ENCODE measurements at places on chromosomes 7 and 10.

- no peaks in the 10 kb centered on the region for H3K27me3 ChIP-seq
- H3K36me3 ChIP-seq: peaks cover 18% of the 10 kb centered on the region
- H3K4me3 ChIP-seq: peak within 1 kb of the TSS; percentile 93
- H3K27ac ChIP-seq: peak within 1 kb of the TSS; percentile 89
- DNase-seq: peak; percentile 83
Observed at GRCh38 chr7:151080522-151081169, at the start of gene FASTK. Gene FASTK (minus strand): TSS chr7:151080809. CDS start chr7:151080766, 43 bp downstream.

DNA sequence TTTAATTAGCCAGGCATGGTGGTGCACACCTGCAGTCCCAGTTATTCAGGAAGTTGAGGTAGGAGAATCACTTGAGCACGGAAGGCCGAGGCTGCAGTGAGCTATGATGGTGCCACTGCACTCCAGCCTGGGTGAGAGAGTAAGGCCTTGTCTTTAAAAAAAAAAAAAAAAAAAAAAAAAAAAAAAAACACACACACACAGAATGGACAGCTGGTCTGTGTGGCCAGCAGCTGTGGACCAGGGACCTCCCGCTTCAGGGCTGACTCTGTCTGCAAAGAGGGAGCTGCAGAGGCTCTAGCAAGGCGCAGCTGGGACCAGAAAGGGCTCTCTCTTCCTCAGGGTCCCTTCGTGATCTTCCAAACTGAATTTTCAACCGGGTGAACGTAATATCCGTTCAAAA, 53.6 kb upstream of the DNAAF5 start:
- no peaks in the 10 kb centered on the region for H3K36me3 ChIP-seq
- no peaks in the 10 kb centered on the region for H3K27me3 ChIP-seq
- no peak for DNase-seq
- no peak overlapping the region for H3K4me3 ChIP-seq

GRCh38 chr10:71260622-71261325, 48.4 kb downstream of the UNC5B start:
- no peaks in the 10 kb centered on the region for H3K36me3 ChIP-seq
- H3K4me3 ChIP-seq: no peak overlapping the region
- H3K27ac ChIP-seq: no peak overlapping the region
- no peak for DNase-seq
- H3K27me3 ChIP-seq: peaks cover 4% of the 10 kb centered on the region

GRCh38 chr7:2436341-2437104, 33.1 kb downstream of the CHST12 start:
- DNase-seq: no peak
- no peak overlapping the region for H3K27ac ChIP-seq
- no peaks in the 10 kb centered on the region for H3K4me1 ChIP-seq
- H3K27me3 ChIP-seq: no peaks in the 10 kb centered on the region
- H3K4me3 ChIP-seq: no peak overlapping the region

DNA sequence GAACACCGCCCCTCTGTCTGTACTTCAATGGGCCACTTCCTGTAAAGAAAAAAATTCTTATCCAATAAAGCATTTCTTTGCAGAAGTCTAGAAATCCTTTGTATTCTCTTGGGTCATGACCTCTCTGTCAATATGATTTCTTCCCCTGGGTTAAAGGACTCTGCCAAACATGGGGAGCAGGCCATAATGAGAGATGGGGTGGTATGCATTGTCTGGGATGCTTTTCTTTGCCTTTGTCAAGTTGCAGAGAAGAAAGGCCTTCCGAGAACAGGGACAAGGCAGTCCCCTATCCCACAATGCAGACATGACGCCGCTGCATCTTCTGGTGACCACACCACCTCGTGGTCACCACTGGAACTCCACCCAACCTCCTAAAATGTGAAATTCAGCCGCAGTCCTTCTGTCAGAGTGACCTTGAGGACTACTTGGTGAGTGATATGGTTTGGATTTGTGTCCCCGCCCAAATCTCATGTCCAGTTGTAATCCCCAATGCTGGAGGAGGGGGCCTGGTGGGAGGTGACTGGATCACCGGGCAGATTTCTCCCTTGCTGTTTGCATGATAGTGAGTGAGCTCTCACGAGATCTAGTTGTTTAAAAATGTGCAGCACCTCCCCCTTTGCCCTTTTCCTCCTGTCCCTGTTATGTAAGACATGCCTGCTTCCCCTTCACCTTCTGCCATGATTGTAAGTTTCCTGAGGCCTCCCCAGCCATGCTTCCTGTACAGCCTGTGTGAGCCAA, 15.2 kb upstream of the FRMPD2 start:
- no peak overlapping the region for H3K4me3 ChIP-seq
- H3K4me1 ChIP-seq: no peaks in the 10 kb centered on the region
- H3K27me3 ChIP-seq: no peaks in the 10 kb centered on the region
- no peak overlapping the region for H3K27ac ChIP-seq
- H3K36me3 ChIP-seq: no peaks in the 10 kb centered on the region

GRCh38 chr10:7529638-7530037, 118.8 kb upstream of the SFMBT2 start:
- H3K36me3 ChIP-seq: no peaks in the 10 kb centered on the region
- H3K27me3 ChIP-seq: no peaks in the 10 kb centered on the region
- no peak for DNase-seq
- no peak overlapping the region for H3K27ac ChIP-seq

DNA sequence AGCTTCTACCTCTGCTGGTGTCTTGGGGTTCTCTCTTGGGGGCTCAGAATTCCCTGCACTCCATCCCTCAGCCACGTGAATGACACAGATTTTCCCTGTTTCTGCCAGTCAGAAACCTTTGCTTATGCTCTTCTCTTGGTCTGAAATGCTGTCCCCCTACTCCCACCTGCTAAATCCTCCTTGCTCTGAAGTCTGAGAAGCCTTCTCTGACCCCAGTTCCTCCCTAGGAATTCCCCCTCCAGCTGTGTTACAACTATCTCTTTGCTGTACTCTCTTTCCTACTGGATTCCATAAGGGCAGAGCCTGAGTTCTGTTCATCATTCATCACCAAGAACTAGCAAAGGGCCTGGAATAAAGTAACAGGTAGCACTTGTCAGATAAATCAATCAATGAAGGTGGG, 33.6 kb upstream of the AKR1E2 start:
- DNase-seq: no peak
- H3K4me3 ChIP-seq: no peak overlapping the region
- no peaks in the 10 kb centered on the region for H3K4me1 ChIP-seq
- no peaks in the 10 kb centered on the region for H3K36me3 ChIP-seq
- H3K27ac ChIP-seq: no peak overlapping the region

DNA sequence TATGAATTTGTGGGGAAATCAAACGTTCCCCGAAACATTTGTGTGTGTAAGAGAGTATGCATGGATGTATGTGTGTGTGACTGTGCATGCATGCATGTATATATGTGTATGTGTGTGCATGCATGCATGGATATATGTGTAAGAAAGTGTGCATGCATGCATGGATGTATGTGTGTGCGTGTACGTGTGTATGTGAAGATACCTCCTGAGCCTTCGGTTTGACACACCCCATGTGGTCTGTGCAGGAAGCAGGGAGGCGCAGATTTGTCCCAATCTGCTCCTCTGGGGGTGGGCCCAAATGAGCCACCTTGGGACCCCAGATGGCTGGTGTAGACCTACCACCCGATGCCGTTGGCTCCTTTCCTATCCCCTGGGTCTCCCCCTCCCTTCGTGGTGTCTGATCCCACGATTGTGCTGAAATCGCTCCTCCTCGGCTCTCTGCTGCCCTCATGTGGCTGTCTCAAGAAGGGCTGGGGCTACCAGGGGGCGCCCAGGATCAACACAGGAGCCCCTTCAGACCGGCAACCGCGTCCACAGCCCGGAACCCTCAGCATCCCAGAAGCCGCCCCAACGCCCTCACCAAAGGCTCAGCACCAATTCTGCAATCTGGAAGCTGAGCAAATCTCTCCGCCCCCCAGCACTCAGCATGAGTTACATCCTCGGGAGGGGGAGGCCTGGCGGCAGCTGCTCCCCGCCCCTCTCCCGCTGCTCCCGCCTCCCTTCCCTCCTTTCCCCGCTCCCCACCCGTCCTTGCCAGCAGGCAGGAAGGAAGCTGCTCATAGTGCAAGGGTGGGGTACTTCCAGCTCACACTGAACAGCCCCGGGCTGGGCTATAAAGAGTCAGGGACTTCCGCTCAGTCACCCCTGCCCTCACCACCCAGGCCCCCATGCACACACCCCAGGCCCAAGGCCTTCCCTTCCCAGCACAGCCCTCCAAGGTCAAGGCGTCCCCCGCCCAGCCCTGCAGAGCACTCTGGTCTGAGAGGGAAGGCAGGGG, 2.3 kb upstream of the NOS3 start:
- H3K36me3 ChIP-seq: no peaks in the 10 kb centered on the region
- peaks cover 25% of the 10 kb centered on the region for H3K4me1 ChIP-seq
- peak overlapping the region; percentile 30 for H3K4me3 ChIP-seq
- DNase-seq: peak; percentile 58
- peak overlapping the region; percentile 22 for H3K27ac ChIP-seq

DNA sequence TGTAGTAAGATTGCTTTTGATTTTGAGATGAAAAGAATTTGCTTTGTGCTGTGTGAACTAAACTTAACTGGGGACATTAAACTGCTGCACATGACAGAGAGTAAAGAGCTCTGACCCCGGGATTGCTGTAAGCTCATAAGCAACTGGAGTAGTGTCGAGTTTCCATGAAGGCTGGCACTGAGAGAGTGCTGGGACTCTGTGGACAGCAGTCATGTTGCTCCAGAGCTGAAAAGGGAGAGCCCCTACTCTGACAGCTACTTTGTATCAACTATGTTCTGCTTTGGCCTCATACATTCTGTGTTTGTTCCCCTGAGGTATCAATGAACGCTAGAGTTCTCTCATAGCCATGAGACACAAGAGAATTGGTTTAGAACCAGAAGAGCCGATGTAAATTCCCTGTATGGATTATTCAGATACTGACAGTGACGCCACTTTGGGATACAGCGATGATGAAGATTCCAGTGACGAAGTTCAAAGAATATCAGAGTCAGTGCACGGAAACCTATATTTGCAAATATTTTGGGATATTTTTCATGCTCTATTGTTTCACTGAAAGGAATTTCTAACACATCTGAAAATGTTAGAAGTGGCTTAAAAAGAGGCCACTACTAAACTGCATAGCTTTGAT, 185.9 kb upstream of the DKK1 start:
- no peak for DNase-seq
- no peak overlapping the region for H3K4me3 ChIP-seq
- H3K27ac ChIP-seq: no peak overlapping the region
- H3K4me1 ChIP-seq: no peaks in the 10 kb centered on the region
